Kidney (tissue), 22 donors: ENCODE measurements at places on chromosomes 11 and 22.
A peak's percentile ranks its signal among the peaks of the same experiment; 100 is the strongest.

DNA sequence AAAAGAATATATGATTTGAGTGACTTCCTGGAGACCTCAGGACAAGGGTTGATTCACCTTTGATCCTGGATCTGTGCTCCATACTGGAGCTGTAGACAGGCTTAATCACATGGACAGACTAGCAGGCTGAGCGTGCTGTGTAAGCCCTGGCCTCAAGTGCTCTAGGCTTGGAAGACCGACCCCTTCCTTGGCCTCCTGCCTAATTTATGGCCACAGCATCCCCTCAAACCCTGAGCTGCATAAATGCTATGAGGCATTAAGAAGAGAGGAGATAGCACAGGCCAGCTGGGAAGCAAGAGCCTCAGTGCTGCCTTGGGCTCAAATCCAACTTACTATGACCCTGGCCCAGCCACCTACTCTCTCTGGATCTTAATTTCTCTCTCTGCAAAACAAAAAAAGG lies 385.1 kb downstream of the BUD13 start:
- no peaks in the 10 kb centered on the region for H3K4me1 ChIP-seq
- no peak overlapping the region for H3K4me3 ChIP-seq
- no peak for DNase-seq
- no peak overlapping the region for H3K27ac ChIP-seq

GRCh38 chr11:27060816-27061460 lies 20.3 kb downstream of the BBOX1 start:
- H3K27ac ChIP-seq, result no peak overlapping the region
- no peak overlapping the region for H3K4me3 ChIP-seq
- H3K27me3 ChIP-seq, result no peaks in the 10 kb centered on the region

- no peaks in the 10 kb centered on the region for H3K36me3 ChIP-seq
- DNase-seq, result no peak
- H3K27ac ChIP-seq, result no peak overlapping the region
- H3K4me3 ChIP-seq, result no peak overlapping the region
- H3K27me3 ChIP-seq, result no peaks in the 10 kb centered on the region
- H3K4me1 ChIP-seq, result no peaks in the 10 kb centered on the region
These were observed 40.1 kb upstream of the CARD18 start for GRCh38 chr11:105179542-105180278.

GRCh38 chr22:28795932-28796856 lies 4.2 kb downstream of the XBP1 start:
- DNase-seq, result peak; percentile 22
- peaks cover 17% of the 10 kb centered on the region for H3K36me3 ChIP-seq
- H3K4me3 ChIP-seq, result no peak overlapping the region
- no peak overlapping the region for H3K27ac ChIP-seq

GRCh38 chr11:15839061-15839460 lies 517.3 kb downstream of the SOX6 start:
- H3K27me3 ChIP-seq, result no peaks in the 10 kb centered on the region
- H3K36me3 ChIP-seq, result no peaks in the 10 kb centered on the region
- DNase-seq, result no peak
- no peak overlapping the region for H3K4me3 ChIP-seq

- DNase-seq, result no peak
- H3K27me3 ChIP-seq, result no peaks in the 10 kb centered on the region
- H3K4me3 ChIP-seq, result no peak overlapping the region
- no peaks in the 10 kb centered on the region for H3K4me1 ChIP-seq
These were observed 77.5 kb upstream of the NARS2 start for GRCh38 chr11:78651923-78652842.

GRCh38 chr22:40414838-40415505 lies 44.6 kb downstream of the SGSM3 start:
- no peak overlapping the region for H3K4me3 ChIP-seq
- H3K36me3 ChIP-seq, result peaks cover 13% of the 10 kb centered on the region

GRCh38 chr22:38186429-38186828 lies 4.8 kb upstream of the PLA2G6 start:
- no peaks in the 10 kb centered on the region for H3K27me3 ChIP-seq
- H3K4me1 ChIP-seq, result no peaks in the 10 kb centered on the region
- H3K36me3 ChIP-seq, result no peaks in the 10 kb centered on the region
- H3K4me3 ChIP-seq, result no peak overlapping the region

DNA sequence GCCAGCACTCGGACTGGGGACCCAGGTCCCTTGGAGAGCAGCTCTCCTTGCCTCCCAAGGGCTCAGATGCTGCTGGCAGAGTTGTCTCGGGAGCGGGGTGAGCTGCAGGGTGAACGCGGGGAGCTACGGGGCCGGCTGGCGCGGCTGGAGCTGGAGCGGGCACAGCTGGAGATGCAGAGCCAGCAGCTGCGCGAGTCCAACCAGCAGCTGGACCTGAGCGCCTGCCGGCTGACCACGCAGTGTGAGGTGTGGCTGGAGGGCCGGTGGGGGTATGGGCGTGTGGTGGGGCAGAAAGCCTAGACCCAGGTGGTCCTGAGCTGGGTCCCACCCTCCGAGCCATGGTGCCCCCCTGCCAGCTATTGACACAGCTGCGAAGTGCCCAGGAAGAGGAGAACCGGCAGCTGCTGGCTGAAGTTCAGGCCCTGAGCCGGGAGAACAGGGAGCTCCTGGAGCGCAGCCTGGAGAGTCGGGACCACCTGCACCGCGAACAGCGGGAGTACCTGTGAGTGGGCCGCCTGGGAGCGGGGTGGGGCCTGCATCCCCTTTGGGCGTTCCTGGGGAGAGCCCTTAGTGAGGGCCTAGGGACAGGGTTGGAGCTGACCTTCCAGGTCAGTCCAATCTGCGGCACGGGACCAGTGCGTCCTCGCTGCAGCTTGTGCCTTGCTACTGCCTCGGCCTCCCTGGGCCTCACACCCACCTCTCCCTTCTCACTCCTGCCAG lies 5.8 kb upstream of the RPS6KA4 start:
- H3K27ac ChIP-seq, result no peak overlapping the region
- no peaks in the 10 kb centered on the region for H3K27me3 ChIP-seq
- no peaks in the 10 kb centered on the region for H3K36me3 ChIP-seq
- no peak for DNase-seq

DNA sequence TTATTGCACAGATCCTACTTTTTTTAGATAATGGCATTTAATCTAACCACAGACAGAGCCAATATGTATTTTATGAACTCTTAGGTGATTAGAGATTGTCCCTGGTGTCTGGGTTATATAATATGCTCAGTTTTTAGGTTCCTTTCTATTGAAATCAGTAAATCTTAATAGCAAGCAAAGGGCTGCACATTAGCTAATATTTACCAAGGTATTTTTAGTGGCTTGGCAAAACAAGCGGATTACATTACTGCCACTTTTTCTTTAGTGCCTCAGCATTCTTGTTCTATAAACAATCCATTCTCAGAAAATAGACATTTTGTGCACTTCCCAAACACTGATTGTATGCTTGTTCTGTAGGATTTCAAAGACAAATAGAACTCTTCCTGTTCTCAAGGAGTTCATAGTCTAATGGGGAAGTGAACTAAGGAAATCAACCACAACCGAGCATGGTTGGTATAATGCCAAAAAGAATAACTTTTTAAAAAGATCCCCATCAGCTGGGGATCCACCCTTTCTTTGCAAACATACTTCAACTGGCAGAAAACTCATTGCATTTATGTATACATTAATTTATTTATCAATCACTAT lies 23.8 kb downstream of the KCNJ1 start:
- H3K27ac ChIP-seq, result no peak overlapping the region
- H3K27me3 ChIP-seq, result no peaks in the 10 kb centered on the region
- H3K4me3 ChIP-seq, result no peak overlapping the region
- H3K36me3 ChIP-seq, result peaks cover 10% of the 10 kb centered on the region
- no peak for DNase-seq
